ENCODE measurements at places on chromosomes 7 and 10.

DNA sequence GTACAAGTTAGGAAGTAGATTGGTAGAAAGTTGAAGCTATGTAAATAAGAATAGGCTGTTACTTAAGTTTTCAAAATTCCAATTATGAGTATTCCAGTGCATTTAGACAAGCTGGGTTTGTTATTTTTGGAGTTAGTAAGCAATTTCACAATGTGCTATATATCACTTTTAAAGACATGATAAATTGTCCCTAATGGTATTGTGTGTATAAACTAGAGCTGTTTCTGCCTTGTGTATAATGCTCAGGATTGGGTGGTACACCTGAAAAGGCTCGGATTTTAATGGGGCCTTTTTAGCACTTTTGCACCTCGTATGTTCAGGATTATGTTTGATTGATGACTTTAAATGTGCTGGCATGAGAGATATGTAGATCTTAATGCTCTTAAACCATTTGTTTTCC lies 175.8 kb downstream of the VTI1A start:
- no peak for DNase-seq

- DNase-seq = no peak
Measured at GRCh38 chr7:114942446-114943175, 20.7 kb downstream of the MDFIC start.

GRCh38 chr7:92621026-92621540 lies 30.9 kb upstream of the FAM133B start:
- peak; percentile 78 for DNase-seq

GRCh38 chr10:69261184-69261583 lies 17.1 kb upstream of the HK1 start:
- no peak for DNase-seq

DNA sequence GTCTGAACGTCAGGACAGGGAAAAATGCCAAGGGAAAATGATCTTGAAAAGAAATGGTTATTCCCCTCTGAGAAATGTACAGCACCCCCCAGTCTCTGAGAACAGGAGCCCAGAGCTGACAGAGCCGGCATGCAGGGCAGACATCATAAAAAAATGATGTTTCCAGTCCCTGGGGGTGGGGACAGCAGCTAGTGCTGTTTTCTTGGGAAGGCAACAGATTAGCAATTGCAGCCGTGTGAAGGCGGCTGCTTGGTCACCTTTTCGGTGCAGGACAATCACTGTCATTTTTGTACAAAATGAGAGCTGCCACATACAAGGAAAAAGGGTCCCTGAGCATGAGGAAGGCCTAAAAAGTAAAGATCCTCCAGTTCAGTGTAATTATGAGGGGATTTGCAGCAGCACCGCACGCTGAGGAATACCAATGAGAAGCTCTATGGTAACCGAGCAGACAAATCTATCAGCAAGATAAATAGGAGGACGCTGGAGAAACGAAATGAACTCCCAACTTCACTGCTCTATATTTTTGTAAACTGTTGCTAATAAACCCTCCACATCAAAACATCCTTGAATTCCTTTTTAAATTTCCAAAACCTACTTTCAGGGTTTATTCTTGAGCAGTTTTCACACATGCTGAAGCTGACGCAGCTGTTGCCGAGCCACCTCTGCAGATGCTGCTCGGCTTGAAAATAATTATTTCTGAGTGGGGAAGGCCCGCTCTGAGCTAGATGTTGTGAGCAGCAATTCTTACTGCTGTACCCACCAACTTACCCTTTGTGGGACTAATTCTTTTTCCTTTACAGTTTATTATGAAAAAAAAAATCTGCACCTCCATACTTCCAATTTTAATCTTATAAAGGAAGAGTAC lies 98.2 kb upstream of the NEBL start:
- DNase-seq = no peak

- DNase-seq = no peak
Measured at GRCh38 chr10:43058716-43059335, 18.0 kb upstream of the RET start.

- DNase-seq = no peak
Measured at GRCh38 chr7:29078311-29079260, 67.8 kb downstream of the CPVL start.

DNA sequence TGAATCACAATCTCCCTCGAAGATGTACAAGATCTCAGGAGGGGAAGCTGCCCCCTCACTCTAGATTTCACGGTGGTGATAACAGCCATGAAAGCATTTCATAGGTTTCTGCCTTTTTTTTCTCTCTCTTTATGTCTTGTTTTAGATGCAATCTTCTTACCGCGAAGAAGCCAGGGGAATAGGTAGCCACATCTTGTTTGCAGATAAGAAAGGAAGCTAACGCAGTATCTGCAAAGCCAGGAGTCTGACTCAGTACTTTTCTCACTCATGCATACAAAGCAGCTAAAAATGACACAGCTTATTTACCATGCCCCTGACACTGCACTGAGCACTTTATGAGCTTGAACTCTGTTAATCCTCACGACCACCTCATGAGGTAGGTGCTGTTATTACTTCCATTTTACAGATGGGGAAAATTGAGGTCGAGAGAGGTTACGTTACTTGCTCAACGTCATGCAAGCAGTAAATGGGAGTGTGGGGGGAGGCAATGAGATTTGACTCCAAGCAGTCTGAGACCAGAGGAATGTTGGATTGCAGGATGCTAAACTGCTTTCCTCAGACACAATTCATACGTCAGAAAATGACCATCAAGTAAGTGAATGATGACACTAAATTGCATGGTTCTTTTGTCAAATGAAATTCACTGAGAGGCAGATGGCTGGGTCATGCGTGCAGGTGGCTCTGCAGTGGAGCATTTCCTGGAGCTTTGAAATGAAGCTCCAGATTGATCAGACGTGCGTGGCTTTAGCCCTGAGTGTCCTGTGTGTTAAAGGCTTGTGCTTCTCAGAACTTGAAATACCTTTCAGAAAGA lies 3.3 kb downstream of the MAP3K8 start:
- DNase-seq = no peak

- no peak for DNase-seq
Measured at GRCh38 chr7:67723591-67723990, 727.0 kb downstream of the TYW1 start.

- DNase-seq = no peak
Measured at GRCh38 chr10:17059197-17059688, 70.4 kb downstream of the CUBN start.

- no peak for DNase-seq
Measured at GRCh38 chr10:129394518-129395328, 72.3 kb upstream of the MGMT start.

DNA sequence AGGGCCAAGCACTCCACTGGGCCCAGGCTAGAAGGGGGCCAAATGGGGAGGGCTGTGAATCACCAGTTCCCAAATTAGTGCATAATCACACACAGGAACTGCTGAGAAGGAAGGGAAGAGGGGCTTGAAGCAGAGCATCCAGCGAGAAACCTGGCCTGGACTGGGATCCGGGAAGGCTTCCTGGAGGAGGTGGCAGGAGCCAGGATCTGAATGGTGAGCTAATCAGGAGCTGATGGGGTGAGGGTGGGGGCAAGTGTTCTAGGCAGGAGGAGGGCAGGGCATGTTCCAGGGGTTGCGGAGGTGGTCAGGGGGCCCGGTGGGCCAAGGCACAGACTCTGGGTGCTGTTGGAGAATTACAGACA lies 12.6 kb downstream of the PWWP2B start:
- no peak for DNase-seq

GRCh38 chr10:47166405-47166777 lies 133.6 kb upstream of the GDF10 start:
- DNase-seq = no peak

DNA sequence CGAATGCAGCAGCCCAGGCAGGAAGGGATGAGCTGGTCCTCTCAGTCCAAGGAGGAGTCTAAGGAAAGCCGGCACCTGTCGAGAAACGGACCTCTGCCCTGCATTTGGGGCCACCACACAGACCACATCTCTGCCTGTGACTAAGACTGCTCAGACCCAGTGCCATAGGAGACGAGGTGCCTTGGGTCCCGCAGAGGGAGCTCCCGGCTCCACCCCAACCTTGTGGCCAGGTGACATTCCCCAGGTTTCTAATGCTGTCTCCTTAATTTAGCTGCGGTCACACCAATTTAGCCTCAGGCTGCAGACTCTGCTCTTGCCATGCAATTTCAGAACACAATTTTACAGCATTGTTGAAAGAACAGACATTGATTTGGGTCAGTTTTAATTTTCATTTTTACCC lies 22.8 kb upstream of the CRHR2 start:
- DNase-seq = no peak

- DNase-seq = no peak
Measured at GRCh38 chr10:15439341-15439842, 68.3 kb upstream of the FAM171A1 start.

DNA sequence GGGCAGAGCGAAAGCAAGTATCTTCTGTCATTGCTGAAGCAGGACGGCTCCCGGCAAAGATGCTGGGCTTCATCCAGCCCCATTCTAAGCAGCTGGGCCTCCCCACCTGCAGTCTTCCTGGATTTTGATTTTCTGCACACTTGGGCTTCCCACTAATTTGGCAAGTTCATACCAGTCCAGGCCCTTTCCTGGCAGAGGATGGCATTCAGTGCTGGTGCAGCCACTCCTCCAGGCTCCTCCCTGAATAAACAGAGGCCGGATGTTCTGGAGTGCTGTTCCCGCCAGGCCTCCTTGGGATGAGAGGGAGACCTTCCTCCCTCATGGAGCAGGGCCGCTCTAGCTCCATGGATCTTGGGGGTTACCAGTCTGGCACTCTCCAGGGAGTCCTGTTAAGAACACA lies 3.4 kb downstream of the BAG3 start:
- no peak for DNase-seq

DNA sequence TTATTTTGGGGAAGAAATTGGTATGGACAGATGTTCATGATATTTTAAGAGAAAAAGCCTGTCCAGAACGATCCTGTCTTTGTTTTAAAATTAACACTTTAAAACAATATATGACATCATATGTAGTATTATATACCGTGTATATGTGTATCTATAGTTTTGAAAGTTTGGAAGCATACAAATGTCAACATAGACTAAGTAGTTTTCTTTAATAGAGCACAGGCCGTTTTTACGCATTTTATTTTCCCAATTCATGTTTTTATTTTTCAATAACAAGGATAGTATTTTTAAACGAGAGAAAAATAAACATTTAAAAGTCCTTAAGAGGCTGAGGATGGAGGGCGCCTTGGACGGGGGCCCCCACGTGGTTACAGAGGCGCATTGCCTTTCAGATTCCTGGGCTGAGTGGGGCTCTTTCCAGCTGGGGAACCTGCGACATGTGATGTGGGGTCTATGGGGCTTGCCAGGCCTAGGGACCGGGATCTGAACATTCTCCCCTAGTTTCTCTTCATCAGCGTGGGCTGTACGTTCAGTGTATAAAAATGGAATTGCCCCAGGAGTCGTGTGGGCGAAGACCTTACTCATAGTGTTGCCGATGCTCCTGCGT lies 127.8 kb upstream of the ZNF746 start:
- DNase-seq = no peak

DNA sequence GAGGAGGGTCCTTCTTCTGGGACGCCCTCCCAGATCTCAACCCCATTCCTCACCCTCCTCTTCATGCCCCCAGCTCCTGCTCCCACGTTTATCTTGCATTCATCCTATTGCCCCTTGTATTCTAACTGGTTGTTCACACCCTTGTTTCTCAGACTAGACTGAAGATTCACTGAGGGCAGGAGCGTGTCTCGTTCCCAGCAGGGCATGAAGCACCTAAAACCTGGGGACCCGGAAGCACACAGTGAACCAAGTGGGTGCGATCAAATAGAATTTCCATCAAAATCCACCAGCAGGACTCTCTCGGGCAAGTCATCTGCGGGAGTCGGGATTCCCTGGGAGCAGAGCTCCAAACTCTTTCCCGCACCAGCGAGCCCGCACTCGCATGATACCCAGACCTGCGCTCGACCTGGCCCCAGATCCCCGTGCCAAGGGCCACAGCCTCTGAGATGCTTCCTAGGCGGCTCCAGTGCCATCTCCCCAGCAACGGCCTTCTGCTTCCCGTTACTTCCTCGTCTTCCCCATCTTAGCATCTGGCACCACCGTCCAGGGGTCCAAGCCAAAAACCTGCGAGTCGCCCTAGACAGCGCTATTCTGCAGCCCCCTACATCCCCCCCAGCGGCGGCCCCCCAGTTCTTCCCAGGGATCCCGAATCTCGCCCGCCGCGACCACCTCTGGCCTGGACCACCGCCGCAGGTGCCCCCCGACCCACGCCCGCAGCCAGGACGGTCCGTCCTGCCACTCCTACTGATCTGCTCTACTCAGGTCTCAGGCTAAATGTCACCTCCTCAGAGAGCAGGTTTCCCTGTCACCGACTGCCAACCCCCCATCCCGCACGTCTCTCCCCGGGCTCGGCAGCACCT lies 6.1 kb upstream of the GBX1 start:
- no peak for DNase-seq

DNA sequence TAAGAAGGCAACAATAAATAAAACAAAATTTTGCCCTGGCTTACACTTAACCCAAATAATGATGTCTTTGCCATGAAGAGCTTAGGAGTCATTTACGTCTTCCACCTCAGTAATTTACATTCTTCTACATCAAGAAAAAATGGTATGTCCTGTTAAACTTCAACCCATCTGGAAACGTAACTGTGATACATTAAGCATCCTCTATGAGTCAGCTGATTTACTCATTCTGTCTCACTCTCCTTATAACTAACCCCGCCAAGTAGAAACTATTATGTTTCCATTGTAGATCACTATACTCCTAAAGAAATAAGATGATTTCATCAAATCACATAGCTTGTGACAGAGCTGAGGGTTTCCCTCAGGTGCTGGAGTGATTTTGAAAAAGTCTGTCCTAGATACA lies 330.7 kb downstream of the CDC14C start:
- no peak for DNase-seq

GRCh38 chr7:148916186-148916585 lies 32.1 kb upstream of the EZH2 start:
- no peak for DNase-seq

DNA sequence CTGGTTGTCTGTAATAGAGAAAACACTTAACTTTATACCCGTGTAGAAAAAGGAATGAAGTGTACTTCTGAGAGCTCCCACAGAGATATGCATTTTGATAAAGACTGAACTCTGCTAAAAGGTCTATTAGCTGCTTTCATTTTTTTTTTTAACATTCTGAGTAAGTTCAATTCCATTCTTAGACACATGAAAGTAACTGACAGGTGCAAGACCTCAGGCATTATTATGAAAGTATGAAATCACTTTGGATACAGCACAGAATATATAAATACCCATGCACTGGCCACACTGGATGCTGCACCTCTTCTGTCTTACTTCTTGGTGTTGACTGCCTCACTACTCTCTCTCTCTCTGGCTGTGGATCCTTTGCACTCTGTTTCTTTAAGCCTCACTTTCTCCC lies 46.2 kb downstream of the VWDE start:
- no peak for DNase-seq

Data from NCI-H2081 treated with DMSO at 0.1 percent for 48 hours (cell line).